ENCODE measurements at places on chromosomes 1 and 21.
A peak's percentile ranks its signal among the peaks of the same experiment; 100 is the strongest.

- no peak for ATAC-seq
These were observed 10.9 kb upstream of the C1orf167 start for GRCh38 chr1:11751087-11751486.

DNA sequence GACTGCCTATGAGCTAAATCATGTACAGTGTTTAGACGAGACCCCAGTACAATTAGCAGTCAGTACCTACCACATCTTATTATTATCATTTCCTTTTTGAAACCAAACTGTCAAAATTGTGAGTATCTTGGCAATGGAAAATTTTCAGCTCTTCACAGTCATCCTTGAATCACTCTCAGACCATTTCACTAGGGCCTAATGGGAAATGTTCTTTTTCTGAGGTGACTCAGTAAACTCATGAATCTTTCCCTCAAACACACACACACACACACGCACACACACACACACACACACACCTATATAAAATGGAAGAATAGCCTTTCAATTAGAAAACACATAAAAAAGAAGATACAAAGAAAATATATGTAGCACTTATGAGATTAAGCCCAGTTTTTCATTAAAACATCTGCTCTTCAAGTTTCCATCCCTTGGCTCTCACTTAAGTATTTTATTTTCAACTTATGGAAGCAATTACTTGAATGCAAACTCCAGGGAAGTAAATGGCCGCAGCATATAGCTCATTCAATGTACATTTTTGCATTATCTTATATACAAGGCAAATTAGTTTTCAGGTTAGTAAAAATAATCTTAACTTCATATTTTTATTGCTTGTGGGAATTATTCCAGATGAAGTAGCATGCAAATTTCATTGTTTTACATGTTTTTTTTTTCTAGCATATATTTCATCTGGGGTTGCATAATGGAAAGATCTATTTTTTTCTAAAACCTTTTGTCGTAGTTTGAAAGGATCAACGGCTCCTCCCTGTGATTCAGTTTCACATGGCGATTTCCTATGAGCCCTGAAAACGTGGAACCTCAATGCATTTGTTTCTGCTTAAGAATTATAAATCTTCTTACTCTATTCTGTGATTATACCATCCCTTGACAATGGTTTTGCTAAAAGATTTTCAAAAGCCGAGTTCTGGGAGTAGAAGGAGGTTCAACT, 46.3 kb upstream of the TMPRSS15 start:
- ATAC-seq = no peak

GRCh38 chr1:42669936-42670335, 11.7 kb downstream of the PPIH start:
- no peak for ATAC-seq

DNA sequence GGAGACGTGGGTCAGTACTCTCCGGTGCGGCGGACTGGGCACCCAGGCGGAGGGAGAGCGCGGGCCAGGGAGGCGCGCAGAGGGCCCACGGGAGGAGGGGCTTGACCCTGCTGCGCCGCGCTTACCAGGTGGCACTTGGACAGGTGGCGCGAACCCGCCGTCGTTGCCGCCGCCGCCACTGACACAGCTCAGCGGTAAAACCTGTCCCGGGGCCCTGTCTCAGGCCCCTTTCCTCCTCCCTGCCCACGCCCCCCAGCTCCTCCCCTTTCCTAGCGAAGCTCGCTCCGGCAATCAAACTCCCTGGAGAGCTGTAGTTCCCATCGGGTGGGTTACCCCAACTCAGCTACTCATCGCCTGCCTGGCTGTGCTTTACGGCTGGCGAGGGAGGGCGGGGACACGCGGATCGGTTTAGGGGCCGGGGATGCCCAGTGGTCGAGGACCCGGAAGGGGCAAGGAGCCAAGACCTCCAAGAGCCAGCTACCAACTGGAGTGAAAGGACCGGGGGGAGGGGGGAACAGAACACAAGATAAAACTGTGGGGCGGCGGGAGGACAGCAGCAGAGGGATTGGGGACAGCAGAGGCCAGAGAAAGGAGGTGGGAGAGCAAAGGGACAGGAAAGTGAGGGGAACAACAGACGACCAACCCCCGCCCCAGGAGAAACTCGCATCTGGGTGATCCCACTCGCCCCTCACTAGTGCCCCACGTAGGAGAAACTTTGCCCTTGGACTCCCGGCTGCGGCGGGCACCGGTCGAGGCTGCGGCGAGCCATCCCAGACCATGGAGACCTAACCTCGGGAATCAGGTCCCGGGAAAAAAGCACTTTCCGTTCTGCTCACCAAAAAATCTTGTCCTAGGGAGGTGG, 2.9 kb downstream of the GFI1 start:
- no peak for ATAC-seq

DNA sequence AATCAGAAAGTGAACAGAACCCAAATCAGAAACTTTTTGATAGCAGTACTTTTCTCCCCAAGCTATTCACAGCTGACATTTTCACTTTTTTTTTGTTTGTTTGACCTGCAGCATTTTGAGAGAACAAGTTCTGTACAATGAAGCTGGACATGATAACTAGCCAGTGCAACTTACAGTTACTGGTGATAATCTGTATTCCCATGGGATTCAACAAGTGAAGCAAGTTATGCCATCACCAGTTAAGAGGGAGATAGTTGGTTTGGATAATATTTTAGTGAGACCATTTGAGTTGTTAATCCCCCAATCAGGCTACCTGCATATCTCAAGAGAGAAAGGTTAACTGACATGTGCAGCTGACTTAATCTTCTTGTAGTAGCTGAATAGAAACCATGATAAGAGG, 18.1 kb downstream of the SON start:
- no peak for ATAC-seq

GRCh38 chr1:207789792-207790787, 38.2 kb downstream of the CD46 start:
- ATAC-seq = no peak

DNA sequence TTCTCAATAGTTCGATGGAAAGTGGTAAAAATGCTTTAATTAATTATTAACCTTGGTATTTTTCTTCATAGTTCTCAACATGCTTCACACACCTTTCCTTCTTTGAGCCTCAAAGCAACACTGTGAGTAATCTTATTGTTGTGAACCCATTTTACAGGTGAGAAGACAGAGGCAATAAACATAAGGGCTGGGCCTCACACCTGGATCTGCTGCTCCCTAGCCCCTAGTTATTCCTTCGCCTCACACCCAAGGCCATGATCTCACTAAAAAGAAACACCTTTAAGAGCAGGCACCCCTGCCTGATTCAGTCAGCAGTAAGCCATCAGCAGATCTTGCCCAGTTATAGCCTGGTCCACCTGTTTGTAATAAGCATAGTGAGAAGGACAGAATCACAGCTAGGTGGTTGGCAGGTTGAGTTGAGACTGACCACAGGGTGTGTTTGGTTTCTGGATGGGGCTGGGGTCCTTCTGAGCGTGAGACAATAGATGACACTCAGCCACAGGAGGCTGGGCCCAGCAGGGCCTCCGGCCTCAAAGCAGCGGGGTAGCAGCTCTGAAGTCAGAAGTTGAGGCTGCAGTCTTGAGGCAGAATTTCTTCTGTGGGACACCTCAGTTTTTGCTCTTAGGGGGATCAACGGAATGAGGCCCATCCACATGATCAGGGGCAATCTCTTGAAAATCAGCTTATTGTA, 203.9 kb downstream of the RHOU start:
- ATAC-seq = no peak

DNA sequence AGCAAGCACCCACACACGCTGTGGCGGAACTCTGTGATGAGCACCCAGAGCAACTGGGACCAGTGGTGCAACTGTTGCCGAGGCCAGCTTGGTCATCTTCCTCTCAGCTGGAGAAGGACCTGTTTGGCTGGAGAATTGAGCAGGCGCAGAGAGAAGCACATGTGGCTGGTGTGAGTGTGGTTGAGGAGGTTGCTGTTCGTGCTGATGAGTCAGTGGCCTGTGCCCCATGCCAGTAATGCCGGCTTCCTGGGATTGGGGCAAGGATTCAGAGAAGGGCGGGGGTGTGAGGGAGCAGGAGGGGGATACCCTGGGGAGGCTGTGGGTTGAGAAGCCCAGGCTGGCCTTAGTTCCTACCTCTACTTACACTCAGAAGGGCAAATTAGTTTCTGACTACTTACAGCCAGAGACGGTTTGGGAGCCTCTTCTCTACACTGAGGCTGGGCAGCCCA, 57.5 kb upstream of the EPS8L3 start:
- peak; percentile 71 for ATAC-seq

DNA sequence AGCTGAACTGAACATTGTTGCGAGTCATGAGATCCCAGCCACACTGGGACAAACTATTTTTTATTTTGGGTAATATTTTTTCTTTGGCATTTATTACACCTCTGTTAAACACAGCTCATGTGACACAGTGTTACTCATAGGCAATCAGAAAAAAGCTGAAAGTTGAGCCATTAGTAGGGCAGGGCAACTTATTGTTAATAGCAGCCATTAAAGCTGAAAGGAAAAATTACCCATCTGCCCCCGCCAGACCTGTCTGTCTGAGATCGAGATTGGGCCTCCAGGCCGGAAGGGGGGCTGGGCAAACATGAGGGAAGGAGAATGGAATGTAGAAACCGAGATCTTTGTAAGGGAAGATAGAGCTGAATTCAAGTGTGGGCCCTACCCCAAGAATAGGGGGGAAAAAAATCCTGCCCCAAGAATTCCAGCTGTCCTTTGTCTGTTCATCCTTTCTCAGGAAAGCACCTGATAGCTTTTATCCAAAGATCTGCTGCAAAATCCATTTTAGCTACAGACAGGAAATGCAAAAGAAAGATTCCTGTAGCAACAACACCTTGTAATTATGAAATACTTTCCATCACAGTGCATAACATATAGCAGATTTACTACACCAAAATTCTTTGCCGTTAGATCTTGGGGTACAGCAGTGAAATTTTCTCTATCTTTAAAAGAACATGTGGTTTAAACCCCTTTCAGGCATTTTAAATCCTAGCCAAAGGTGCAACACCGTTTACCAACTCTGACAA, 212.8 kb downstream of the PBX1 start:
- ATAC-seq = peak; percentile 49

GRCh38 chr21:43634618-43635017, 24.7 kb downstream of the HSF2BP start:
- ATAC-seq = no peak

GRCh38 chr1:1187938-1188337, 14.3 kb downstream of the TTLL10 start:
- no peak for ATAC-seq

DNA sequence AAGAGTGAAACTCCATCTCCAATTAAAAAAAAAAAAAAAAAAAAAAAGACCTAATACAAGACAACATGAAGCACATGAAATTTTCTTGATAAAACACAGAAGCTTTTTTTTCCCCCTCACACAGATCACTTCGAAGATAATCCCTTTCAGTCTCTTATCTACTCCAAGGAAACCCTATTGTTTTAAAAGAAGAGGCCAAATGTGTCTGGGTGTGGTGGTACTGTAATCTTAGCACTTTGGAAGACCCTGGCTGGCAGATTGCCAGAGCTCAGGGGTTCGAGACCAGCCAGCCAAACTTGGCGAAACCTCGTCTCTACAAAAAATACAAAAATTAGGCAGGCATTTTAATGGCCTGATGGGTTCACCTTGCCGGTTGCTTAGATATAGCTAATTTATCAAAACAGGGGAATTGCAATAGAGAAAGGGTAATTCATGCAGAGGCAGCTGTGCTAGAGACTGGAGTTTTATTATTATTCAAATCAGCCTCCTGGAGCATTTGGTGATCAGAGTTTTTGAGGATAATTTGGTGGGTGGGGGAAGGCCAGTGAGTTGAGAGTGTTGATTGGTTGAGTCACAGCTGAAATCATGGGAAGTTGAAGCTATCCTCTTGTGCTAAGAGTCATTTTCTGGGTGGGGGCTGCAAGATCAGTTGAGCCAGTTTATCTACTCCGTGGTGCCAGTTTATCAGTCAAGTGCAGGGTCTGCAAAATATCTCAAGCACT, 62.5 kb downstream of the SLC16A1 start:
- ATAC-seq = no peak

GRCh38 chr1:244422174-244422573, 29.5 kb downstream of the ADSS2 start:
- ATAC-seq = no peak

DNA sequence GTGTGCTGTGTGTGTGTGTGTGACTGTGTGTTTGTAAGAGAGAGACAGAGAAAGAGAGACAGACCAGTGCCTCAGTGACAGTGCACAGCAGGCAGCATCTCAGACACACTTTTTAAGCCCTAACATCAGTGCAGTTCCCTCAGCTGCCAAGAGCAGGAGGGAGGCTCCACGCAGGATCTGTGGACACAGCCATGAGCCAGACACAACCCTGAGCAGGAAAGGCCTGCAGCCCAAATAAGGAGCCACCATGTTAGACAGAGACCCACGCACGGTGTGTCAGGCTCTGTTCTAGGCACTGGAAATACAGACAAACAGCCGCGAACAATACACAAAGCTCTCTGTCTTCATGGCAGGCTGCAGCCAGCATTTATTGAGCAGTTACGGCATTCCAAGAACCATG, 445.5 kb downstream of the MATN1 start:
- ATAC-seq = no peak

DNA sequence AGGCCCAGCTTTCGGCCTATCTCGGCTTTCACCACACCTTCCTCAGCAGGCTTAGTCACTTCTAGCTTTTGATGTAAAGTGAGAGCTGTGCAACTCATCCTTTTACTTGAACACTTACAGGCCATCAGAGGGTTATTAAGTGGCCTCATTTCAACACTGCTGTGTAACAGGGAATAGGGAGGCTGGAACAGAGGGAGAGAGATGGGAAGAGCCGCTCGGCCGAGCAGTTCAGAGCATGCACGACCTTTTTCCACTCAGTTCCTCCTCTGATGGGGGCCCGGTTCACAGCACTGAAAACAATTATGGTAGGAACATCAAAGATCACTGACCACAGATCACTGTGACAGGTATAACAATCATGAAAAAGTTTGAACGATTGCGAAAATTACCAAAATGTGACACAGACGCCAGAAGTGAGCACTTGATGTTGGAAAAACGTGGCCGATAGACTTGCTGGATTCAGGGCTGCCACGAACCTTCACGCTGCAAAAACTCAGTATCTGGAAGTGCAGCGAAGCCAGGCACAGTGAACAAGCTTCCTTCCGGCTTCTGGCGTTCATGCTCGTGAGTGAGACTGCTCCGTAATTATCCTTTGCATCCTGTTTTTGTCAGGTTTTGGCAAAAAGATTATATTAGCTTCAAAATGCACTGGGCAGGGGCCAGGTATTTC, 28.6 kb downstream of the AGPAT3 start:
- no peak for ATAC-seq

- ATAC-seq = no peak
These were observed 12.6 kb upstream of the WNT4 start for GRCh38 chr1:22155517-22155916.

GRCh38 chr21:28543975-28544374, 448.7 kb downstream of the LTN1 start:
- no peak for ATAC-seq

DNA sequence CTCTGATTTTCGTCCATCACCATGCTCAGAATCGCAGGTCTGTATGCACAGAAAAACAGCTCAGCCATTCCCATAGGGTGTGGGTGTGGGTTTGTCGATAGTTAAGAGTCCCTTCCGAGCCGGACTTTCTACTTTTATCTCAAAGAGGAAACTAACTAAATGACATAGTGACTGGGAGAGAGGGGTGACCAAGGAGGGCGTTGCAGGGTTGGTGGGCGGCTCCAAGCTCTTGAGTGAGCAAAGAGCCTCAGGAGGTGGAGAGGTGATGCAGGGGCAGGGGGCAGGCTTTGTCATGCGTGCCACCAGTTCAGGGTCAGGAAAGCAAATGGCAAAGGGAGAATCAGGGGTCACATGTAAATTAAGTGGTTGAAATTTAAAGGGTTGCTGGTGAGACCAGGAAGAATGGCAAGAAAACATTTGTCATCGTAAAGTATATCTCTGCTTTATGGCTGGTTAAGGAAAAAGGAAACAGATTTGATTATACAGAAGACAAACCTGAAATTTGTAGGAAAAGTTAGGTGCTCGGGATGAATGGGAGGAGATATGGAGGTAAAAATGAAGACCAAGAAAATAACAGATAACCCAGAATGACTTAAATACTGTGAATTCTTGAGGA, 249.0 kb downstream of the SETD4 start:
- no peak for ATAC-seq

Data from gastroesophageal sphincter (tissue), 4 donors.